Astrocyte (in vitro differentiated cells and primary cell): ENCODE measurements at places on chromosomes 5 and 9.

DNA sequence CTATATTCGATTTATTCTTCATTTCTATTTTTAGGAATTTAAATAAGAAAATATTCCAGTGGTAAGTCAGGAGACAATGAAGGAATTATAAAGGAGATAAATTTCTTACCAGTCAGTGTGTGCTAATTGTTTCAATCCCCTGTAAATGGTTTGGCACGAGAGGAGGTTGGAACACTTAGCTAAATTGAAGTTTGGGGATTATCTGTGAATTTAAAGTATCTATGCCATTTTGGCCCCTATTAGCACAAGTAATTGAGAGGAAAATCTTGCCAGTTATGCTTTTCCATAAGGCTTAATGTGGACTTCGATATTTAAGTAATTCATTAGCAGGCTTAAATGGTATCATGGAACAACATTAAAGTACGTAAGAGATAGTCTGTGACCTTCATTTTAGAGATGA, 860.8 kb downstream of the PTPRD start:
- DNase-seq: no peak

DNA sequence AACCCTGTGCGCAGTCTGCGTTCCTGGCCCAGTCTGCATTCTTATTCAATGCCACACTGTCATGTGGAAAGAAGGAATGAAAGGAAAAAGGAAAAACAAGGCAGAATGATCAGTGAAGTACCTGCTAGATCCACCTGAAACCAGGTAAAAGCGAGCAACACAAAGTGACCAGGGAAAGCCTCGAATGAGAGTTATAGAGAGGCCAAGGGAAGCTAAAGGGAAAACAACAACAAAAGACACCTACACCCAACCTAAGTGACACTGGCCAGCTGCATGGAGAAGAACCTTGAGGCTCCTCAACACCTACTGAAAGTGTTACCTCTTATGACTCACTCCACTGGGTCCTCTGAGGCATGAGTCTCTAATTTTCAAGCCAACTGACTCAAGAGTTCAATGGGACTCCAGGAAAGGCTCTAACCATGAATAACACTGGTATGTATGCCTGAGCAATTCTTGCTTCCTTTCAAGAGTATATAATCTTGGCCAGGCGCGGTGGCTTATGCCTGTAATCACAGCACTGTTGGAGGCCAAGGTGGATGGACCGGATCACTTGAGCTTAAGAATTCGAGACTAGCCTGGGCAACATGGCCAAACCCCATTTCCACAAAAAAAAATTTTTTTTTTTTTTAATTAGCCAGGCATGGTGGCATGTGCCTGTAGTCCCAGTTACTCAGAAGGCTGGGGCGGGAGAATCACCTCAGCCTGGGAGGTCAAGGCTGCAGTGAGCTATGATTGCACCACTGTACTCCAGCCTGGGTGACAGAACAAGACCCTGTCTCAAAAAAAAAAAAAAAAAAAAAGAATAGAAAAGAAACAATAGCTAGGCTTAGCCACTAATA, 29.0 kb downstream of the MTMR12 start:
- DNase-seq: peak; percentile 76

DNA sequence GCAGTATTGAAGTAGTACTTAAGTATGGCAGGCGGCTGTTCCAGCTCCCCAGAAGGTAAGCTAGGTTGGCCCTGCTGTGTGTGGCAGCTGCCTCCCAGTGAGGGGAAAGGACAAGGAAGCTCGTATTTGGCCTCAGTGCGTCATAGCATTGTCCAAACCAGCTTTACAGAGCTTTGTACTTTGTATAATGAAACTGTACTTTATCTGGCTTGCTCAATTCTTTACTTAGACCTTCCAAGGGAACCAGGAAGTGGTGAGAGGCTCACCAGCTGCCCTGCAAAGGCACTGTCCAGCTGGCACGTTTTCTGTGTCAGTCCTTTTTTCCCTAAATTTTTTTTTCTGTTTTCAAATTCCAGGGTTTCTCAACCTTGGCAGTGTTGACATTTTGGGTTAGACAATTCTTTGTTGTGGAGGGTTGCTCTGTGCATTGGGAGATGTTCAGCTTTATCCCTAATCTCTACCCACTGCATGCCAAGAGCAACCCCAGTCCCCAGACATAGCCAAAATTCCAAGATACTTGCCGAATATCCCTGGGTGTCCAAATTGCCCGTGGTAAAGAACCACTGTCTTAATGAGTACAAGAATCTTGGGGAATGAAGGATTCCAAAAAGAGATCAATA, 474.5 kb downstream of the LRRC70 start:
- no peak for DNase-seq

DNA sequence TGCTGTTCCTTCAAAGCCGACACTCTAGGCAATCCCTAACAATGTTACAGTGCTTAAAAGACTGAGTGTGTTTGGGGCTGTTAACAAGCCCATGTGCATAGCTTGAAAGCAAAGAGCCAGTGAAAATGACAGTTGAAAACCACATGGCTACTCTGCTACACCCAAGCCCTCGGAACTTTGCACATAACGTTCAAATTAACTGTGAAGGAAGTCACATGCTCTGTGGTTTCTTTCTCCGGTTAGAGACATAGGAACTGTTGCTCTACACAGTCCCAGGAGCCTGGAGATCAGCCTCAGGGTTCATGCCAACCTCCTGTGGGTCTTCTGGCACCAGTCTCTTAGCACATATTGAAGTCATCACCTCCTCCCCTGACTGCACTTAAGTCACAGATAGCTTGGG, 51.1 kb downstream of the C9orf152 start:
- DNase-seq: peak; percentile 62

DNA sequence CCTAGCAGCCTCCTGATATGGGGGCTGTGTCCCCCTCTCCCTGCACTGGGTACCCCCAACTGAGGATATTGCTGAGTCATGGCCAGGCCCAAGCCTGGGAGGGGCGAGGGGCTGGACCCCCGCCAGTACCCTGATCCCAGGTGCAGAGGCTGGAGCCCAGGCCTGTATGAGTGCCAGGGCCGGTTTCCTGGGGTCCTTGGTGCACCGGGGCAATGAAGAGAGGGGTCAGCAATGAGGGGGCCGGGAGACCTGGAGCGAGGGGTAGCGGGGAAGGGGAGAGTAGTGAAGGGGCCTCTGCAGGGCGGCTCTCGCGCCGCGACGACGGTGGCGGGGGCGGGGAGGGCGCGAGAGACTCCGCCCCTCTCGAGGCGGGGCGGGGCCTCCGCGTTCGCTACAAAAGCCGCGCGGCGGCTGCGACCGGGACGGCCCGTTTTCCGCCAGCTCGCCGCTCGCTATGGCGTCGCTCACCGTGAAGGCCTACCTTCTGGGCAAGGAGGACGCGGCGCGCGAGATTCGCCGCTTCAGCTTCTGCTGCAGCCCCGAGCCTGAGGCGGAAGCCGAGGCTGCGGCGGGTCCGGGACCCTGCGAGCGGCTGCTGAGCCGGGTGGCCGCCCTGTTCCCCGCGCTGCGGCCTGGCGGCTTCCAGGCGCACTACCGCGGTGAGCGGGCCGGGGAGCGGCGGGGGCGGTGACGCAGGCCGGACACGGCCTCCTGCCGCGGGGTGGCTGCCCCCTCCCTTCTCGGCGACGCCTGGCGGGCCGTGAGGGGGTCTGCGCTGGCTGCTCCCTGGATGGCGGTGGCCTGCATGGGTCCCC, at the start of gene SQSTM1:
TSS of gene SQSTM1 (plus strand) at position 423 of the 815 bp plus-strand sequence. CDS start at position 455, 32 bp downstream.
- peak; percentile 50 for DNase-seq

GRCh38 chr5:60997721-60998120, 52.7 kb downstream of the NDUFAF2 start:
- no peak for DNase-seq

GRCh38 chr9:91734371-91734981, 215.6 kb downstream of the ROR2 start:
- DNase-seq: no peak

GRCh38 chr9:105204416-105204815, 40.0 kb upstream of the SLC44A1 start:
- DNase-seq: peak; percentile 37

DNA sequence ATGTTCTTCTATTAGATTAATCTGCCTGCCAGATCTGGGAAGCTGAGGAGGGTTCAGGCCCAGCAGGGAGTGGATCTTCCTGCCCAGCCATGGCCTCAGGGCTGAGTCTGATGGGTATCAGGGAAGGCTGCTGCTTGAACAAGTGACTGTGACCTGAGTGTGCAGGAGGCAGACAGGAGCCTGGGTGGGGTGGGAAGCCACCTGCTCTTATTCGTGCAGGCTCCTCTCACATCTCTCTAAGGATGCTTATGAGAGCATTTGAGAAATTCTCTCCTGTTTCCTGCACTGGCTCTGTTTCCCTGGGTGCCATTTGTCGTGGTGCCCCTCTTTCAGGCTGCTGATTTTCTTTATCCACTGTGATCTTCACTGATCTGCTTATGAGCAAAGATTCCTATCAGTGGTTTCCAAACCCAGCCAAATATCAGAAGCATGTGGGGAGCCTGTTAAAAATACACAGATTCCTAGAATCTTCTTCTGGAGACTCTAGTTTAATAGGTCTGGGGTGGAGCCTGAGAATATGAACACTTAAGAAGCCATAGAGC, 2.1 kb downstream of the RGS3 start:
- no peak for DNase-seq

- no peak for DNase-seq
Observed at GRCh38 chr9:11933926-11934325, 759.3 kb upstream of the TYRP1 start.

- no peak for DNase-seq
Observed at GRCh38 chr5:110852053-110852452, 113.2 kb downstream of the SLC25A46 start.

DNA sequence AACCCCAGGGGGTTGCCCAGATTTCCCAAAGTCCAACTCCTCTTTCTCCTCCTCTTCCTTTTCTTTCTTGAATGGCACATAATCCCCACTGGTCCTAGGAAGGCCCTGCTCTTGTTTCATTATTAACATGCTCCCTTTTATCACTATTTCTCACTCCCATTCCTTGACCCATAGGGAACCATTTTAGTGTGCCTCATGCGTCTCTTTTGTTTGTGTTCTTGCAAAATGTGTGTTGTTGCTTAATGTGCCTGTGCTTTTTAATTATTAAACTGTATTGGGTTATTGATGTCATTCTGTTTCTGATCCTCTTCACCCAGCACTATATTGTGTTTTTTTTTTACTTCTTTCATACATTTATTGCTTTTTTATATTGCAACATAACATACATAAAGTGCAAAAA, 4.1 kb upstream of the RNF130 start:
- no peak for DNase-seq

- no peak for DNase-seq
Observed at GRCh38 chr9:112011051-112011620, 114.5 kb downstream of the UGCG start.

GRCh38 chr9:82675605-82676004, 387.3 kb downstream of the RASEF start:
- no peak for DNase-seq

GRCh38 chr5:166909040-166909439, 1382.4 kb upstream of the WWC1 start:
- peak; percentile 92 for DNase-seq

DNA sequence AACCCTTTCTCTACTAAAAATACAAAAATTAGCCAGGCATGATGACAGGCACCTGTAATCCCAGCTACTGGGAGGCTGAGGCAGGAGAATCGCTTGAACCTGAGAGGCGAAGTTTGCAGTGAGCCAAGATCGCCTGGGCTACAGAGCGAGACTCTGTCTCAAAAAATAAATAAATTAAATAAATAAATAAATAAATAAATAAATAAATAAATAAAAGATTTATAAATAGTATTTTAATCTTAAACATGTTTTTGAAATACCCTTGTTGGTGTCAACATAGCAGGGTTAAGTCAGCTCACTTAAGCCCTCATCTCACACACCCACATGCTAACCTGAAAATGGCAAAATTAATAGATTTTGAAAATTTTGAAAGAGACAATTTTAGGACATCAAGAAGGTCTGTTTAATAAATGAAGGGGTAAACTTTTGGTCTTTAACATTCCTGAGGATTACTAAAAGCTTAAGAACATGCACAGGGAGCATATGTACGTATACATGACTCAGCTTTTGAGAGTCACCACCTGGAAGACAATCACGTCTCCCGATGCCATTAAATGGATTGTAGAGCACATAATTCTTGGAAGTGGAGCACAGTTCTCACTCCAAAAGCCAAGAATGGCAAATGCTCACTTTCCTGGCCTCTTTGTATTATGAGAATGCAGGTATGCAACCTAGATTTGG, 202.5 kb downstream of the GDNF start:
- peak; percentile 77 for DNase-seq

DNA sequence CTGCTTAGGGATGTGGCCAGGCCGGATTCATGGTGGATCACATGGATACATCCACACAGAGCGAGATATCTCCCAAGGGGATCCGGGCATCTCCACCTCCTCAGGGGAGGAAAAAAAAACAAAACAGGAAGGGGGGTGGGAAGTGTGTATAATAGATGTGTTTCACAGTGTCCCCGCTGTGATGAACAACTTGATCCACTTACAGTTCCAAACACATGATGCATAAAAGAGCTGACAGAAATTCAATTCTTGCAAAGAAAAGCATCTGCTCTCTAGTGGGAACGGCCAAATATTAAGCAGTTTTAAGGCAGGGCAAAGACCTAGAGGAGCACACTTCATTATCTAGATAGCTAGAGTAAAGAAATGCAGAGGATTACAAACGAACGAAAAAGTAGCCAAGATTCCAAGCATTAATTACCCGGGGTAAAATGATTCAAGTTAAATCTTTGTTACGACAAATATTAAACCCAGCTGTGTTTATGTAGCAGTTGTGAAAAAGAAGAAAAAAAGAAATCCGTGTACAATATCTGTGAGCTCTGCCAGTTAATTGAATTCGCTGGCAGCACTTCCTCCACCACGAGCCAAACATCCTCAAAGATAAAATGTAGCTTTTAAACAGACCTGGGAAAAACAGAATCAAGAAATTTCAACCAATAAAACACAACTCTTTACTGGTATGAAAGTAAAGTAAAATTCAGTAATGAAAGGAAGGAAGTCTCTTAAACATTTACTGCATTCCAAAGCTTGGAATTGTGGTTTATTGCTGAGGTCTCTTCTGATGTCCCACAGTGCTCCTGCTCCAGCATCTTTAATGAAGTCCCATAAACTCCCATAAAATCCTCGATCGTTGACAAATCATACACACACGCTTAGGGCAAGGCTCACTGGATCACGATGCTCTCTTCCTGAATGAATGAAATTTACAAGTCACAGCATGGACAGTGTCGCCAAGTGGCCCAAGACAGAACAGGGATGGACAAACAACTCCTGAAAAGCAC, 213.0 kb downstream of the CRB2 start:
- DNase-seq: peak; percentile 57
